ENCODE measurements at places on chromosomes 11 and 22. TPM values are rescaled to one million over a fixed set of nuclear protein-coding genes. Genes with fewer than 3 reads are reported as not detected.

LDHAL6A gene
- not detected for polyA plus RNA-seq

GRCh38 chr11:68798221-68798813 lies 43.4 kb downstream of the CPT1A start:
- no peak for DNase-seq

DNA sequence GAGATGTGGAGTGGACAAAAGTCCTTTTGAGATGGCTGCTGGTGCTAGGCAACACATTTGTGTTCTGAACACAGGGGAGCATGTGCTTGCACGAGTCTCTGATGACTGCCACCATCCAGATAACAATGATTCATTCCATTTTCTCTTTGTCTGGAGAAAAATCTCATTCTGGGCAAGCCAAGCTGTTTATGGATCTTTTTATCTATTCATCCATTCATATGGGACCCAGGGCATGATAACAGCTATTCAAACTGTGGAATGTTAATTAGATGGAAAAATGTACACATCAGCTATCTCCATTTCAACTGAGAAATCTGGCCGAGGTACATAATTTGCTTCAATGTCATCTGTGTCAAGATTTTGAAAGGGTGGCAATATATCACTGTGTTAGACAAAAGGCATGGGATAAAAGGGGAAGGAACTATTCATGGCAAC lies 117.5 kb upstream of the ZBED5 start:
- DNase-seq: no peak

GRCh38 chr22:48567213-48567975 lies 1260.3 kb downstream of the BRD1 start:
- no peak for DNase-seq

PIH1D2 gene
- 1.5 TPM for polyA plus RNA-seq

ANO1 gene
- 11.3 TPM for polyA plus RNA-seq

DNA sequence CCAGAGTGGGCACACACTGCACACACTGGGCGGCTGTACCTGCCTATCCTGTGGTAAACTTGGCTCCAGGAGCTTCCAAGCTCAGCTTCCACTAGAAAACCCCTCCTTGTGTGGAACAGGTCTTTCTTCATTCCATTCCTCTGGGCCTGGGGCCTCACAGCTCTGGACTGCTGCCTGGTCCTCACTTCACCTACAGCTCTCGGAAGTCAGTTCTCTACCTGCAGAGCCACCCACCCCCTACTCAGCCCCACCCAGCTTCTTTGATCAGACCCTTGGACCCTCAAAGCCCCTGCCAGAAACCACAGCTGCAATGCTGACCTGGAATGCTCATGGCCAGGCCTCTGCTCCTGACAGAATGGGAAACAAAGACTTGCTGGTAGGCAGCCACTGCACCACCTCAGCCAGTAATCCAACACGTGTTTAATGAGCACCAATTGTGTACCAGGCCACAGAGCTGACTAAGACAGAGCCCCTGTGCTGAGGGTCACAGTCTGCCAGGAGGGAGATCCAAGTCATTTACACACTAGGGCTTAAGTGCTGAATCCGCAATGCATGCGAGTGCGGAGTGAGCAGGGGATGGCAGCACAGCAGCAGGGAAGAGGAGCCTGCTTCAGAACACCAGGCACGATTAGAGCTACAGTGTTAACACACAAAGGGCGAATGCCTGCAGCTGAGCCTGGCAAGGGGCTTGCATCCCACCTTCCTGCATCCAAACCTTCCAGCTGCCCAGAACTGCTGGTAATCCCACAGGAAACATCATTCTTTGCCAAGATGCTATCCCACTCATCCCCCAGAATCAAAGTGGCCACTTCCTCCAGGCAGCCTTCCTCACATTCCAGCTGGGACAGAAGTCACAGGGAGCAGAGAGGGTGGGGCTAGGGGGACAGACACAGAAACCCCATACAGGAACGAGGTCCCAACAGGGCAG lies 4.6 kb downstream of the GNB1L start:
- no peak for DNase-seq

- no peak for DNase-seq
These were observed 27.7 kb upstream of the SMCO4 start for GRCh38 chr11:93570759-93571413.

OR8A1 gene
- not detected for polyA plus RNA-seq

APOBEC3G gene
- 11.0 TPM for polyA plus RNA-seq

CPSF7 gene
- 40.3 TPM for polyA plus RNA-seq

DNA sequence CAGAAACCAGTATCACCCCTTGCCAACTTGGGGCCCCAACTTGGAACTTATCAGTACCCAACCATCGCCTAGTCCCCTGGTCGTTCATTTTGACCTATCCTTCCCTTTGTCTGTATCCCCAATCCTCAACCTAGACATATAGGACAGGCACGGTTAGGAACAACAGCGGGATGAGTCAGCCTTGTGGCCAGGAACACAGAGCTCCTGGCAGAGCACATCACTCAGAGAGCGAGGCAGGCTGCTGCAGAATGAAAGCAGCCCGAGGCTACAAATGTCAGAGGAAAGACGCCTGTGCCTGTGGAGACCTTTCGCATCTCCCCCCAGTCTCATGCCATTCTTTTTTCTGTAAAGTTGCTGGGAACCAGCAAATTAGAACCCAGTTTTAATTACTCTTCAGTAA lies 14.6 kb downstream of the DKK3 start:
- no peak for DNase-seq

PLXNB2 gene
- 110 TPM for polyA plus RNA-seq

DNA sequence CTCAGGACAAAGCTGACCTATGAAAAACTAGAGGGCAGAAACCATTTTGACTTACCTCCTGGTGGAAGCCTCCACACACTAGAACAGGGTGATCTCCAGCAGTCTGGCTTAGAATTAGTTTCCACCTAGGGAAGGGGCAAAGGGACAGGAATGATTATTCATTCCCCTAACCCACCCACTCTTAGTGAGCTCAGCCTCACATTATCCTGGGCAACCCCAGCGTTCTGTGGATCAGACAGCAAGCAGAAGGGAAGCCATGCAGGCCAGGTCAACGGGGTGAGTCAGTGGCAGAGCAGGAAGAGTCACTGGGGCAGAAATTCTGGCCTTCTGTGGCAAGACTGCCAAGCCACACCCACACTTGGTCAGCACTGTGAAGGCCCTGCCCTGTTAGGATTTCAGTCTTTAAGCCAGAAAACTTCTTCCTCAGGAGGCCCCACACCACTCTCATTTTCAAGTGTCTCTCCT lies 10.5 kb downstream of the NUMA1 start:
- DNase-seq: peak; percentile 21

DNA sequence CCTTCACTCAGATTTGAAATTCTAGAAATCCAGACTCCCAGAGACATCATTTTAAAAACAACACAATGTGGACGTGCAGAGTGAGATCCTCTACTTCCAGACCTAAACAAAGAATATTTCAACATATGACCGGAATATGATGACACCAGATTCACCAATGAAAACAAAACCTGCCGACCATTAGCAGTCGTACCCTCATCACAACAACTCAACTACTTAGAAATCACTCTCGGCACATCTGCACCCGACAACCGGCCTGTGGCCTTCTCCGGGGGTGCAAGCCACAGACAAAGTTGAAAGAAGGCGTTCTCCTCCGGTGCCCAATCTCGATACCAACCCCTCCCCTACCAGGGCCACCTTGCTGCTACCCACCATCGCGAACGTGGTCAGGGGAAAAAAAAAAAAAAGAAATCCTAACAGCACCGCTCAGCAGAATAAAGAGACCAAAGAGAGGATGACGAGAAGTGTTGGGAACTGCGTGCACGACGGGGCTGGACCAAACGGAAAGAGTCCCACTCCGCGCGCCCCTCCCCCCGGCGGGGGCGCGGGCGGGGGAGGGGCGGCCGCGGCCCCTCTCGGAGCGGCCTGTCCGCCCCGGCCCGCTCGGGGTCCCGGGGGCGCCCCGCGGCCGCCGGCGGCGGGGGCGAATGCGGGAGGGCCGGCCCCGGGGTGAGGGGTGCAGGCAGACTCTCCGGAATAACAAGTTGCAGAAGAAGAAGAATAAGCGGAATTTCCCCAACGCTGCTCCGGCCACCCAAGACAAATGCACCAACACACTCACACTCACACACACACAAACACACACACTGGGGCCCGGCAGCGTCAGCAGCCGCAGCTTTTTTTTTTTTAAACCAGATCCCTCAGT lies 1.7 kb downstream of the PHF21A start:
- DNase-seq: no peak

MMP7 gene
- not detected for polyA plus RNA-seq

DNA sequence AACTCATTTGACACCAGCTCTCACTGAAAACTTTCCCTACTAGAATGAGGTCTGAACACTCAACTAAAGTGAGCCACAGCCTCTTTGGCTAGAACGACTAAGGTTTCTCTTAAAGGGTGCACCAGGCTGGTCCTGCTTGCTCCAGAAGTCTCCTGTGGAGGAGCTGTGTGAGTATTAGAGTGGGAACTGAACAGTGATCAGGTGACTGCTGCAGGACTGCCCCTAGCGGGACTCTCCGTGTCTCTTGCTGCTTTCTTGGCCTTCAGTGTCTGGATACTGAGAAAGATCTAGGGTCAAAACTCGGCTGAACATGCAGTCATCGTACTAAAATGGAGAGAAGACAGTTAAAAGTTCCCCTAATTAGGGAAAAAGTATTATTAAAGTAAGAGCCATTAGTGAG lies 34.6 kb downstream of the FAM118A start:
- no peak for DNase-seq

DNA sequence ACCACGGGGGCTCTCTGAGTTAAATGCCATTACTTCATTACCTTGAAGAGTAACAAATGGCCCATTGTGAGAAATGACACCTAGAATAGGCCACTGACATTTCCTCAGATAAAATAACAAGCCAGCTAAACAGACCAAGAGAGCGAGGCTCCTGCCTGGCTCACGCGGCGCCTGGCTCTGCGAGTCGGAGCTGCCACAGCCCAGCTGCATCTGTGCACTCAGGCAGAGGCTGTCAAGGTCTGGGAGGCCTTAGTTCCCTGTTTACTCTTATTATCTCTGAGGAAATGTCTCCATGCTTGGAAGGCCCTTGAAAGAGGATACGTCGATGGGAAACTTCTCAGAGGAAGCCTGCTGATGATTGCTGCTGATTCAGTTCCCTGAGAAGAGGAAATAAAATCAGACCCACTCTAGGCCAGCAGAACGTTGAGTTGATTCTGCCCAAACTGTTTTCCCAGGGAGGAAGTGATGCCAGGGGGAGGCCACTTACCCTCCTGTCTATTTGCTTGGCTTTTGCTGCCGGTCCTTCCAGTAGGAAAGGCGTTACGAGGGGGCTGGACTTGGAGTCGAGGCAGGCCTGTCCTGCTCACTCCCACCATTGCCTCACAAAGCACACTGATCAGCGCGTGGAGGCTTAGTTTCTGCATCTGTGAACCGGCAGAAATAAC lies 208.8 kb downstream of the TBC1D22A start:
- no peak for DNase-seq

OR51T1 gene
- polyA plus RNA-seq: not detected

GRCh38 chr11:17746096-17746495 lies 11.5 kb downstream of the KCNC1 start:
- DNase-seq: no peak

GRCh38 chr22:35615156-35615555 lies 2.0 kb downstream of the MB start:
- DNase-seq: no peak
